Activated CD4-positive, alpha-beta T cell treated with anti-CD3 and anti-CD28 coated beads, Interleukin-2, amount 10 ng/mL, durations not matched to agents 24 days and 14 days (primary cell): ENCODE measurements at places on chromosomes 3 and 15.

GRCh38 chr3:97269202-97269601 lies 454.8 kb downstream of the EPHA6 start:
- no peak for DNase-seq

DNA sequence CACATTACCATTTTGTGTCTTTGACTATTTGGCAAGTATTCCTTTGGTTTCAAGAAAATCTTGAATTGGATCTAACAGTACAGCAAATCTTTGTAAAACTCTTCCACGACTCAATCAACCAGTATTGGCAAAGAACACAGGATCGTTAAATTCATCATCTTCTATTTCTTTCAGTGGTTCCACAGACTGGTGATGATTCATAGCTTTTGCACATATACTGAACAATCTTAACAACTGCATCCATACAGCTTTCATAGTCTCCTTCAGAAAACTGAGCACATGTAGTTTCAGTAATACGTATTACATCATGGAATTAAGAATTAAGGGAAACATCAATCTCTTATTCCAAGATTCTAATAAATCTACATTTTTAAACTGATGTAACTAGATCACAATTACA lies 91.6 kb upstream of the LIPC start:
- no peak for DNase-seq

DNA sequence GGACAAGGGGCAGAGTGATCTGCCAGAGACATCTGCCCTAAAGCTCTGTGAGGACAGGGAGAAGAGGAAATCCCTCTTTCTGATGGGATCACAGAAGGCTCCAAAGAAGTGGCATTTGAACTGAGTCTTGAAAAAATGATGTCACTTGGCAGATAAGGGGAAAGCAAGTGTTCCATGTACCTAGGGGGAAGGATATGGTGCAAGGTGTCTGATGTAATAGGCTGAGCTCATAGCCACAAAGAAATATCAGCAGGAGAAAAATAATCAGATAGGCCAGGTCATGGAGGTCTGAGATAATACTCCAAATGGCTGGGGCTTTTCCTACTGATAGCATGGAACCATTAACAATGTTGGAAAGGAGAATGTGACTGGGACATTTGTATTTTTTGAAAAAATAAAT lies 468.4 kb upstream of the MDFIC2 start:
- DNase-seq: no peak

- no peak for DNase-seq
Observed at GRCh38 chr15:89358435-89358754, 23.8 kb upstream of the POLG start.

GRCh38 chr15:66401130-66402021 lies 14.7 kb downstream of the MAP2K1 start:
- DNase-seq: peak; percentile 78

- no peak for DNase-seq
Observed at GRCh38 chr15:80182611-80183261, 29.9 kb downstream of the FAH start.

DNA sequence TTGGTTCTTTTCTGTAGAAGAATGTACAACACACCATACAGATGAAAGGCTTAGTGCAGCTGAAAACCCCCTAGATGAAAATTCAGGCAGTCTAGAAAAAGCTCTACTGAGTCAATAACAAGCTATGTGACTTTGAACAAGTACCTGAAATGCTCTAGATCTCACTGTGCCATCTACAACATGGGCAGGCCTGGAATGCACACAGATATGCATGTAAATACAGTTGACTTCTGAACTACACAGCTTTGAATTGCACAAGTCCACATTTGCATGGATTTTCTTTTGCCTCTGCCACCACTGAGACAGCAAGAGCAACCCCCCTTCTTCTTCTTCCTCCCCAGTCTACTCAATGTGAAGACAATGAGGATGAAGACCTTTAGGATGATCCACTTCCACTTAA lies 98.4 kb downstream of the CNTN3 start:
- no peak for DNase-seq

DNA sequence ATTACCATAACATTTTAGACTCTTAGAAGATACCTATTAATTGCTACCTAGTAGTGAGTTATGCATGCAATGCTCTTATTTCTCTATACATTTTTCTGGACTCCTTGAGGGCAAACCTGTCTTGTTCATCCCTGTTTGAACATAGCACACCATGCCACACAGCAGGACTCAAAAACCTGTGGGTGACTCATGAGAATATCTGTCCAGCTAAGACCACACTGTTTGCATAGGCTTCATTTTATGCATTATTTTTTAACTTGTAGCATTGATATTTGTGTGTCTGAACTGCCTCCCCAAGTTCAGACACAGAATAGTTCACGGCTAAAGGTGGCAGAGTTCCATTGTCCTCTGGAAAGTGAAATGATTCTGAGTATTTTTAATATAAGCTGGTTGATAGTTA lies 1.8 kb downstream of the LMCD1 start:
- DNase-seq: no peak

GRCh38 chr3:169387751-169388696 lies 275.5 kb downstream of the MECOM start:
- DNase-seq: no peak

- no peak for DNase-seq
Observed at GRCh38 chr3:10666621-10667020, 149.4 kb upstream of the SLC6A11 start.

DNA sequence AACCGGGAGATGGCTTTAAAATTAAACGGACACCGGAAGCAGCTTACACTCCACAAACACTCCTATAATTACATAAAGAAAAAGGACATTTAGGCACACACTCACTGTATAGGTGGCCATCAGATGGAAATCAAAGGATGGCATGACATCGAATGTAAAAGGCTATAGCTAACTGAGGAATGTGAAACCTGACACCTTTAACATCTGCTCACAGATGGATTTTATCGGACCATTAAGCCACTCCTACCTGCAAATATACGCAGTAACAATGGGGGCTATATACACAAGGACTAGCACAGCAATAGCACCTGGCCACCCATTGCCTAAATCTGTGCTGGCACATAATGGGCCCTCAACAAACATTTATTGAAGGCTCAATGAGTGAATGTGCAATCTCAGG lies 14.5 kb upstream of the RBSN start:
- no peak for DNase-seq

DNA sequence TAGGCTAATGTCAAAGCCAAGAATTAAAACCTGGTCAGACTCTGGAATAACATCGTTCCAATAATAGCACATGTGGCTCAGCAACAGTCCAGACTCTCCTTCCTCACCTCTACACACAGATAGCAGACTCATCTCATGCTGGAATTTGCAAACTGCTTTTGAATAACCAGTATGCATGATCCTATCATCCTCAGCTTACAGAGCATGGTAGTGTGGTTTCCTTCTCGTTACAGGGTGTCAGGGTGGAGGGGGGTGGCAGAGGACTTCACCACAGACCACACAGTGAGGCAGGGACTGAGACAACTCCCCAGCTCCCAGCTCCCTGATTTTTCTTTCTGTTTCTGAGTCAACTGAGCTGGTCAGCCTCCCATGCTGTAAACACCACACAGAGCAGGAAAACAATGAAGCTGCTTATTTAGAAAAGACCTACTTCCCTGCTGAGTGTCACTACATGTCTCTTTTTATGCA lies 101.6 kb downstream of the RPL22L1 start:
- no peak for DNase-seq

- no peak for DNase-seq
Observed at GRCh38 chr3:197417911-197418618, 119.7 kb upstream of the DLG1 start.
